ENCODE measurements at places on chromosomes 6 and 20.
A peak's percentile ranks its signal among the peaks of the same experiment; 100 is the strongest.

- DNase-seq: no peak
These were observed 78.5 kb downstream of the CBFA2T2 start for GRCh38 chr20:33568378-33568777.

DNA sequence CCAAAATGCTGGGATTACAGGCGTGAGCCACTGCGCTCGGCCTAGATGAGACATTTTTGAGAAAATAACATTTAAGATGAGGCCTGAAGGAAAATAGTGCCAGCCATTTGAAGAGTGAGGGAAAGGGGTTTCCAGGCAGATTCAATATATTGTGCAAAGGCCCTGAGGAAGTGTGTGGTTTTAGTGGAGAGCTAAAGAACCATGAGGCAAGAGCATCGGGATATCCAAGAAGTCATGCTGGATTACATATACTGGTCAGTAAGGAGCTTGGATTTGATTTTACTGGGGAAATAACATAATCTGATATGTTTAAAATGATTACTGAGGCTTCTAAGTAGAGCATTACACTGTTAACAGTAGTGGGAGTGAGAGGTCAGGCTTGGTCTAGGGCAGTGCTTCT, 47.0 kb downstream of the CARMIL1 start:
- DNase-seq: no peak

DNA sequence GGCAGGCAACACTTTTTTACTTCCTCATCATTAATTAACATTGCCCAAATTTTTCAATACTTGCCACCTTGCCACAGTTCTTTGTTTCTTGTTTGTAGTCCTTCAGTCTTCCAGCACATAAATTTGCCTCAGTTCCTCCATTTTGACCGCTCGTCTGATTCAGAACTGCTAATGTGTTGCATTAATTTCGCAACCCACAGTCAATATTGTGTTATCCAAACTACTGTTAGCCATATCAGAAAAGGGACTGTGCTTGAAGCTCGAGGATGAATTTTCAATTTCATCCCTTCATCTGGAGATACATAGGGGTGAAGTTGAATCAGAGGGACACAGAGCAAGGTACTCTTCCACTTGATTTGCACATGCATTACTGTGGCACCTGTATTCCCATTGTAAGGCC, 421.5 kb downstream of the CDKAL1 start:
- DNase-seq: no peak

GRCh38 chr20:20594171-20594530, 118.3 kb downstream of the RALGAPA2 start:
- DNase-seq: no peak

GRCh38 chr20:37540001-37540400, 12.3 kb upstream of the BLCAP start:
- no peak for DNase-seq

DNA sequence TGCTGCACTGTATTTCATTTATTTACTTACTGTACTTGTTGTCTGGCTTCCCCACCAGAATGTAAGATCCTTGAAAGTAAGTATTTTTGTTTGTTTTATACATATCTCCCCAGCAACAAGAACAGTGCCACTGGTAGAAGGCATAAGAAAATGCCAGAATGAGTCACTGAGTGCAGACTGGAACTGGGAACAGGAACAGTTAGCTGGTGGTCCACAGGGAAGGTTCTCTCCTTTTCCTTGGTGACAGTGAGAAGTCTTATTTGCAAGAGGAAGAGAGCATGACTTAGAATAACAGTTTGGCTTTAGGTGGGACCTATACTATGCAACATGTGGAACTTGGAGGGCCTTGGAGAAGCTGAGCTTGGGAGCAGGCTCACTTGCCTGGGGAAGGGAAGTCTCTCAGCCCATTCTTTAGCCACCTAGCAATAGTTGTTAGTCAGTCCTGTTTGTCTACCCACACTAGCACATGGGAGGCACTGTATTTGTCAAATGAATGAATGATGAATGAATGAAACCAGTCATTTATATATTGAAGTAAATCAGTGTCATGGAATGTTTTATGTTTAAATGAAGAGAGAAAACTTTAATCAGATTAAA, 203.5 kb downstream of the KCNQ5 start:
- no peak for DNase-seq

- no peak for DNase-seq
These were observed 110.7 kb downstream of the FIG4 start for GRCh38 chr6:109801794-109802193.

DNA sequence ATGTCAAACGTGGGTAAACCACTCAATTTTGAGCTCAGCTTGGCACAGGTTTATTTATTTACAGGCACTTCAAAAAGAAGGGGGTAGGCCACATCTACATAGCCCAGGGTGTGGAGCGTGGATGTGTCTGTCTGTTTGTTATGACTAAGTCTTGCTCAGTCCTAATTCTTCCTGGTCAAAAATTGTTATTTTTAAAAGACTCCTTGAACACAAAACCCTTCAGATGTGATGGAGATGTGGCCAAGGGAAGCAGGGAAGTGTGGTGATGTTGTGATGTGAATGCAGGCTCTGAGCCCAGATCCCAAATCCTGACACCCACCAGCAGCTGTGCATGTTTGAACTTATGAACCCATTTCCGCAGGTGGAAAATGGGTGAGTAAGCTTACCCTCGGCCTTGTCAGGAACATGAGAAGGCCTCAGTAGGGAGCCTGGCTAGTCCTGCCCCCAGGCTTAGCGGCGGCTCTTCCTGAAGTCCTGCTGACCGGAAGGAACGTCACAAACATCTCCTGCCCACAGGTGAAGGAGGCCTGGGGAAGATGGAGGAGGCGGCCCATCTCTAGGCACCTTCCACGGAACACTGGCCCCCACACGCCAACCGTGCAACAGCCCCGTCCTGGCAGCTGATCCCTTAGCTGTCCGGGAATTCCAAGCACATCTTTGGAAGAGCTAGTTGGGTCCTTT, 119.7 kb downstream of the MYLK4 start:
- no peak for DNase-seq

DNA sequence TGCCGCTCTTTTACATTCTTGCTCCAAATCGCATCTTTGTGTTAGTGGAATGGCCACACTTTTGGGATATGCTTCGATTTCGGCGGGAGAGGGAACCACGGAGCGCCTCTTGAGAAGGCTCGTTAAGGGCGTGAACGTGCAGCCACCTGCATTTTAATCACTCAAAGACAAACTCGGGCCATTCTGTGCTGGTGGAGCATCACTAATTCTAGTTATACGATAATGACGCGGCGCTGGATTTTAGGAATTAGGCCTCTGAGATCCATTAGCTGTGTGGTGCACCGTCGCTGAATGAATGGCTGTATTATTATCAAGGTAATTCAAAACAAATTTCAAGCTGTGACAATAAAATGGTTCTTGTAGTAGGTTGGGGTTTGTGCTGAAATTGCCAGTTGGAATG, 305.6 kb downstream of the CDH4 start:
- no peak for DNase-seq

DNA sequence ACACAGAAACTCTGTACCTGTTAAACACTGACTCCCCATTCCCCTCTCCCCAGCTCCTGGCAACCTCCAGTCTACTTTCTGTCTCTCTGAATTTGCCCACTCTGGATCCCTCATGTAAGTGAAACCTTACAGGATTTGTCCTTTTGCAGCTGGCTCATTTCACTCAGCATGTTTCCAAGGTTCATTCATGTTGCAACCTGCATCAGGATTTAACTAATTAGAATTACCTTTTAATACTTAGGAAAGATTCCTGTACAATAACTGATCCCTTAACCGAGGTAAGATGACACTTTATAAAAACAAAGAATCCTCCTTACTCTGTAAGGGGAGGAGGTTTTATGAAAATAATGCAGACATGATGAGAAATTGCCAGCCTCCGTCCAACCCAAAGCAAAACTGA, 113.1 kb upstream of the MTHFD1L start:
- DNase-seq: no peak

GRCh38 chr6:146887447-146888077, 288.8 kb downstream of the ADGB start:
- DNase-seq: no peak

DNA sequence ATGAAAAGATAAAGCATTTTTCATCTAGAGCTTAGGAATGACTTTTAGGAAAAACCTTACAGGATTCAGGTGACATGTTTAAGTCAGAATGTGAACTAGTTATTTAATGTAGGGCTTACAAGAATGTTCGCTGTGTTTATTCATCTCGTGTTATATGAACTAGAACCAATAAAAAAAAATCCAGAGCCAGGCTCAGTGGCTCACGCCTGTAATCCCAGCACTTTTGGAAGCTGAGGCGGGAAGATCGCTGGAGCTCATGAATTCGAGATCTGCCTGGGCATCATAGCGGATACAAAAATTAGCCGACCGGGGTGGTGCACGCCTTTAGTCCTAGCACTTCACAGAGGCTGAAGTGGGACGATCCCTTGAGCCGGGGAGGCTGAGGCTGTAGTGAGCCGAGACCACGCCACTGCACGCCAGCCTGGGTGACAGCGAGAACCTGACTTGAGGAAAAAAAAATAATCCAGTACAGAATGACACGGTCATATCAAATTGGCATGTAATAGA, 46.3 kb downstream of the OR2B2 start:
- peak; percentile 52 for DNase-seq

GRCh38 chr6:112148103-112148502, 60.7 kb downstream of the FAM229B start:
- DNase-seq: no peak

DNA sequence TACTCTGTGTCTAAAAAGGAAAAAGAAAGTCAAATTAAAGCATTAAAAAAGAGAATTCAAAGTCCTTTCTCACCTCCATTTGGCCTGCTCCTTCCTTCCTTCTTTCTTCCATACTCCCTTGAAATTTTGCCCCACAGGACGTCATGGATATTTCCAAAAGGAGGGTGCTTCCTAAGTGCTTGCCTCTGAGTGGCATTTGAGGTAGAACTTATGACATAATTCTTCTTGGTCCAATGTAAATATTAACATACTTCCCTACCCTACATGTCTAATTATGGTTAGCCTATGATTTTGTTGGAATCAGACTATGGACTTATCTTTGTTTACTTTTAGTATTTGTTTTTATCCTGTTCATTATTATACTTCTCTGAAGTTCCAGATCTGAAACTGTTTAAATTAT, 132.3 kb downstream of the PFDN4 start:
- no peak for DNase-seq

DNA sequence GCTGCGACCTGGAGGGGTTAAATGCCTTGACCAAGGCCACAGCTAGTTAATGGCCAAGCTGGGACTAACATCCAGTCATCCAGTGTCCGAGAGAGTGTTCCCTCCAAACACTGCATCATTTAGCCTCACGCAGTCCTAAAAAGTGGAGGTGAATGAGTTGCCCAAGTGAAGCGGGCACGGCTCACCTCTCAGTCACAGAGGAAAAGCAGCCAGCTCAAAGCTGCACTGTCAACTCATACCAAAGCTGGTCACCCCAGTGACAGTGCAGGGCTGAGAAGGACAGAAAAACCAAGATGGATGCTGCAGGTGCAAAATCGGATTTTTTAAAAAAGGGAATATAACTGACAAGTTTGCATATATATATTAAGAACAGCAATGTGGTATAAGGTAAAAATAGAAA, 168.5 kb downstream of the SYNDIG1 start:
- no peak for DNase-seq

- DNase-seq: no peak
These were observed 128.5 kb downstream of the HFE start for GRCh38 chr6:26215585-26216358.

DNA sequence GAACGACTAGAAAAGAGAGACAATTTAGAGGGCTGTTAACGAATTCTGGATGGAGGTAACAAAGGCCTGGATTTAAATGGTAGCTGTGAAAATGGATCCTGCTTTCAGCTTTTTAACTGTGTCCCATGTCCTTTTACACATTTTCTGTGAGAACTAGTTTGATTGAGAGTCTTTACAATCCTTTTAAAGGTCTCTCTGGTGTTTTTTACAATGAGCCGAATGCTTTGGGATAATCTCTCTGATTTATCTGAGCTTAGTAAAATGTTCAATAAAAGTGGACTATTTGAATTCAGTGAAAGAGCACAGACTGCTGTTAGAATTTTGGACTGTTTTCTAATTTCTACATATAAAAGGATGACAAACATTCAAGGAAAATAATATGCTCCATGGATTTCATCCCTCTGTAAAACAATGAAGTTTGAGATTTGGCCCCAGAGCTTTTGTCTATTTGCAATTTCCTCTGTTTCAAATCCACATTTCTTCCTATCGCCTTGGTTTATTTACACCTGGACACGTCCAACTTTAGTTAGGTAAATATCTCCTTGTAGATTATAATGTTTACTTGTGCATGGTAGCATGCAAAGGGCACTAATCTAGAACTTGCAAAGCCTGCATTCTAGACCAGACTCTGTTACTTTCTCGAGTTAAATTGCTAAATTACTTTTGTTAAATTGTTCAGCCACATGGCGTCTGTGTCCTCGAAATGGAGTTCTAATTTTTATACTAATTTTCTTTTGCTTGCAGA, 871.0 kb upstream of the CITED2 start:
- DNase-seq: no peak

DNA sequence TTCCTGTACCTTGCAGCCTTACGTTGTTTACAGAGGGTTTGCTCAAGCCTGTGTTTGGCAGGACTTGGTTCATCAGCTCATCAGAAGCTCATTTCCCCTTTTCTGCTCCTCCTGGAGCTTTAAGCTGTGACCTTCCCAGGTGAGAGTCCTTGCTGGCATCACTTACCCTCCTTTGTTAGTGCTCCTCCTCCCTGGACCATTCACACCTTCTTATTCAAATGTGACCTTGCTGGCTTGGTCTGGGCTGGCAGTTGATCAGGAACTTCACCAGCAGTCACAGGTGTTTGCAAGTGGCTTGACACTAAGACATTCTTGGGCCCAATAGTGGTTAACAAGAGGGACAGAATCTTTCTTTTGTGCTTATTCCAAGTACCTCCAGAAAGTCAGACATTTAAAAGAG, 148.8 kb downstream of the C6orf58 start:
- no peak for DNase-seq

DNA sequence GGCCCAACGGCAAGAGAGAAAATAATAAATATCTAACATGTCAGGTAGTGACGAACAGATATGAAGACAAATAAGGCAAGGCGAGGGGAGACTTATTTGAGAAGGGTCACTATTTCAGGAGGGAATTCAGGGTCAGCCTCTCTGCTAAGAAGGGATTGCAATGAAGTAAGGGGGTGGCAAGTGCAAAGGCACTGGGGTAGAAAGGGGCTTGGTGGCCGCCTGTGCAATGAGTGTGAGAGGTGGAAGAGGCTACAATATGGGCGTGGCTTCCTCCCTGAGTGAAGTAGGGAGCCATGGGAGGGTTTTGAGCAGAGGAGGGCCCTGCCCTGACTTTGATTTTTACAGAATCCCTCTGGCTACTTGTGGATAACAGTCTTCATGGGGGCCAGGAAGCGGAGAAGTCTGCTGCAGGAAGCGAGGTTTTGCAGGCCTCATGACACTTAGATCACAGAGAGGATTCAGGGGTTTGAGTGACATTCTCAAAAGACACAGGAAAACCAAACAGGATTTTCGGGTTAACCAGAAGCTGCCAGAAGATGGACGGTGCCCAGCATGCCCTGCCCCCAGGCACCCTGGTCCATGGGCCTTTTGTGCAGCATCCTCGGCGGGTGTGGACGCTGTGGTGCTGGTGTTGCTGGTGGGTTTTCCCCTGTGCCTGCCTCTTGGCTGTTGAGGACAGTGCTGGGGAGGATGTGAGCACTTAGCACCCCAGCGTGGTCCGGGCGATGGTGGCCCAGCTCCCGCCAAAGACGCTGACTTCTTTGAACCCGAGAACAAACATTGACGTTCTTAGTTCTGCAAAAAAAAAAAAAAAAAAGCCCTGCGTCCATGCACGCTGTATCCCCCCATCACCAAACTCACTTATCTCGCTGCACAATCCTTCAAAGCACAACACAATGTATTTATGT, 124.2 kb upstream of the PTPN1 start:
- peak; percentile 13 for DNase-seq
